CD4-positive, alpha-beta T cell treated with Interleukin-6 at 100 ng/mL for 8 hours (primary cell): ENCODE measurements at places on chromosomes 5 and 9.

GRCh38 chr5:139862803-139863202, 67.2 kb downstream of the PSD2 start:
- no peak for DNase-seq

GRCh38 chr9:35448496-35448895, 41.4 kb upstream of the RUSC2 start:
- no peak for DNase-seq

DNA sequence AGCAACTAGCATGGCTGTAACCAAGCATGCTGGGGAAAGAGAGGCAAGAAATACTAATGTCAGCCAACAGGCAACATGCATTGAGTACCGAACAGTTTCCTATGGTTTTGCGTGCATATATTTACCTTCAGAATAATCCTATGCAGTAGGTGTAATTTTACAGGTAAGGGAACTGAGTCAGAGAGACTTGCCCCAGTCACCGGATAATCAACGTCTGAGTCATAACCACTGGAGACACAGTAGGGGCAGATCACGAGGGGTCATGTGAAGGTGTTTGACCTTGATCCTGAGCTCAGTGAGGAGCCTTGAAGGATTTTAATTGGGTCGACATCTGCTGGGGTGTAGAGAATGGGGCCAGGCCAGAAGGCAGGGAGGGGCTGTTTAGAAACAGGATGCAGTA, 13.4 kb upstream of the TSC1 start:
- no peak for DNase-seq

DNA sequence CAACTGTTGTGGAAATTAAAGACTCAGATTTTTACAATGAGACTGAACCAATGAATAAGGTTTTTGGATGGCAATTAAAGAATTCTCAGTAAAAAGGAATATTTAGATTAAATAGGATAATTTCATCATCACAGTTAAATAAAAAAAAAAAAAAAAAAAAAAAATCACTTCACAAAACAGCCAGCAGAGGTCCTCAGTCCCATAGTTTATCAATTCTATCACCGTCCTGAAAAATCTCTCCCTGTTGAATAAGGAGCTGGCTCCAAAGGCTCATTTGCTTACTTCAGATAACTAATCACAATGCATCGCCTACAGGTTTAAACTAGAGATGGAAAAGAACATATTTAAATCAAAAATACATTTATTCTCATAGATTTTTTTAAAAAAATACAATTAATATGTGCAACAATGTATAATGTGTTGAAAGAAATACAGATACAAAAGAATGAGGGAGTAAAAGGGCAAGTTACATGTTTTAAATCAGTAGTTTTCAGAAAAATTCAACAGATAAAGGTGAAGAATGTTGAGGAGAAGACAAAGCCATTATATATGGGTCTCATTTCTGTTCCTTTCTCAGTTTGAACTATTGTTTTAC, 175.8 kb upstream of the CHD1 start:
- DNase-seq = peak; percentile 7

DNA sequence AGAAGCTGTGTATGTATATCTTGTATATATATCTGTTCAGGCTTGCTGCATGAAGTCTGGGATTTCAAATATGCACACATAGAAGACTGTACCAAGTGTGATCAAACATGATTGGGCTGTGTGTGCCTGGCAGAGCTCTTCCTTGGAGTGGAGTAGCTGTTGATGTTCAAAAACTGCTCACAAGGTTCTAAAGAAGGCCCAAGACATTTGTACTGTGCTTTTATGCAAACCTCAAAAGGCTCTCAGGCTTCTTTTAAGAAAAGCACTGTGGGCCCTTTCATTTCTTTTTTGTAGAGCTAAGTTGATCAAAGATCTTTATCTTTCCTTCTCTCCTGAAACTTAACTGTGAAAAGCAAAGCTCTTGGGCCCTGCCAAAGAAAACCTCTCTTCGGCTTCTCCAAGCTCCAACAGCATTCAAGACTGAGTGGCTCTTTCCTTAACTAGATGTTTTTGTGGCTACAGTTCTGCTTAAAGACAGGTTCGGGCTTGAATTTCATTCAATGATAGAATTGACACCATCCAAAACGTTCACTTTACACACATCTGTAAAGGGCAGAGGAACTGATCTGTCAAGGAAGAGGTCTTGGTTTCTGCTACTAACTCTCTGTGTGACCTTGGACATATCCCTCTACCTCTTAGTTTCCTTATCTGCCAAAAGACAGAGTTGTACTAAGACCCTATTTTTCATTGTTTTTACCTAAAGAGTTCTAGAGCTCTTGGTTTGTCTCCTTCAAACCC, 105.8 kb upstream of the IL6ST start:
- peak; percentile 31 for DNase-seq

DNA sequence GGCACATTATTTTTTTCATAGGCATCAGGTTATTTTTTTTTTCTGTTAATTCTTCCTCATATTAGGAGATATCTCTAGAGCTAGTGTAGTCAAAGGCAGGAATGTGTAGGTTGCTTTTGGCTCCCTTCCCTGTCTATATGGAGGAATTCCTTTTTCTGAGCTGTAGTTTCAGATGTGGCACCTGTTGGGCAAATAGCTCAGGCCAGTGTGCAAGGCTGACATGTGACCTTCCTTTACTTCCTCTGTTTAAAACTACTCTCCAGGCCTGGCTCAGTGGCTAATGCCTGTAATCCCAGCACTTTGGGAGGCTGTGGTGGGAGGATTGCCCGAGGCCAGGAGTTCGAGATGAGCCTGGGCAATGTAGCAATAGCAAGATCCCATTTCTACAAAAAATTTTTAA, 40.5 kb upstream of the KIAA1958 start:
- no peak for DNase-seq

DNA sequence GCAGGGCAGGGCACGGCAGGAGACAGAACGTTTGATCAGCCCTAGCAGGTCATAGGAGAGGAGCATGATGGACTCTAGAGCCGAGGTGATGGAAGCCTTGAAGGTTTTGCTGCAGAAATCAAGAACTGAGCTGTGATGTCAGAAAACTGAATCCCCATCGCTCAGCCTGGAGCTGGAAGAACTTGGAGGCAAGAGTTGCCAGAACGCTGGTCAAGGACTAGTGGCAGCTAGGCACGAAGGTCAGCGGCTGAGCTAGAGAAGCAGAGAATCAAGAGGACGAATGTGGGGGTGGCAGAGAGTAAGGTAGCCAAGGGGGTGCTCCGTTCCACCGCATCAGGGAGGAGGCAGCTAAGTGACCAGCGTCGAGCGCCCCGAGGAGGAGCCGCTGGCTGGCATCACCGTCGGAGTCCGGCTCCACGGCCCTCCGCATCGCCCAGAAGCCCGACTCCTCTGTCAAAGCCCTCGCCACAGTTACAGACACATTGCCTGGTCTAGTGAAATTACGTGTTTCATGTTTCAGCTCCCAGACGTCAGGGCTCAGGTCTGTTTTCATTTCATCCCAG, 1.2 kb upstream of the GALNT10 start:
- DNase-seq = no peak

DNA sequence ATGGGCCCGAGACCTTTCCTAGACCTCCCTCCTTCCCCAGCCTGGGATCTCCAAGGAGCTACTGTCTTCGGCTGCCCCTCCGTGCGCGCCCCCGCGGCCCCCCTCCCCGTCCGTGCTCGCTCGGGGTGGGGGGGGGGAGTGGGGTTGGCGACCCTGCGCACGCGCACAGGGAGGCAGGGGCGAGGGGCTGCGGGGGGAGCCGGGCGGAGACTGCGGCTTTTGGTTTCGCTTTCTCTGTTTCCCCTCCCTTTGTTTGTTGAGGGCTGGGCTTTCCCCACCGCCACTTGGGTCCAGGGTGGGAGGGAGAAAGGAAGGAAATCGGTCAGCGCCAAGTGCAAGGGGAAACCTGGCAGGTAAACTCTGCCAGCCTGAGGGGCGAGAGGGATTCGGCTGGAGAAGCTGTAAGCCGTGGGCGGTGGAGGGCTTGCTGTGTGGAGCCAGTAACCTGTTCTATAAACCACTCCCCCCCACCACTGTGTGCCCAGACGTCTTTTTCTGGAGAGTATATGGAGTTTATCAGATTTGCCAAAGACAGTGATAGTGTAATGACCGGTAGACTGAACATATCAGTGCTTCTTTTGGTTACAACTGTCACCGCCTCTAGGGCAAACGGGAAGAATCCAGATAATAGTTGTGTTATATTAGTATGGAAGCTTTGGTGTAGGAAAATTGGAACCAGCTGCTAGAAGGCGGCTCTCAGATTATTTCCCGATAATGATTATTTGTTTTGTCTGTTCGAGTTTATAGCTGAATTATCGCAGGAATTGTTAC, 684 bp downstream of the DNAJA1 start:
- peak; percentile 81 for DNase-seq

GRCh38 chr5:159017786-159018185, 81.9 kb downstream of the EBF1 start:
- DNase-seq = no peak

GRCh38 chr9:137314561-137315560, 12.8 kb upstream of the NRARP start:
- DNase-seq = peak; percentile 0

DNA sequence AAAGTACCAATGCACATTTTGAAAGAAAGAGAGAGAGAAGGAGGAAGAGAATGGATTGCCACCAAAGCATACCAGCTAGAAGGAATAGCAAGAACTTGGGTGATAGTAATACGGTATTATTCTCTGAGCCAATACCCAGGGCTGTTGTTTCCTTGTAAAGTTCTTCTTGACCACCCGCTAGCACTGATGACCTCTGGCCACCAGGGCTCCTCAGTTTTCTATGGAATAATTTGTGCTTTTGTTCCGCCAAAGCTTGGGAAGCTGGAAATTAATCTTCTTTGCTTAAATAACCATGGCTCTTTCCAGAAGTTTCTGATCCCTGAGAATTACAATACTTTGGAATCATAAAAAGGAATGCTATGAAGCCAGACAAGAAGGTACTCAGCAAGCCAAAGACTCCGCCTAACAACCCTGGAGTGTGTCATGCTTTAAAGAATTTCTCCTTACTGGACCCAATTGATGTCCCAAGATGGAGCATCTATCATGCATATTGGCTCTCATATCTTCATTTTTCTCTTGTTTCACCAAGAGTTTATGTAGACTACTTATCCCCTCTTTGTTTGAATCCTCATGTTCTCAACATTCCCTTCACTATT, 29.8 kb downstream of the OR2K2 start:
- no peak for DNase-seq

GRCh38 chr5:56377573-56377972, 144.4 kb upstream of the ANKRD55 start:
- no peak for DNase-seq

- DNase-seq = peak; percentile 77
Observed at GRCh38 chr5:181181650-181182565, 23.1 kb downstream of the TRIM7 start.

DNA sequence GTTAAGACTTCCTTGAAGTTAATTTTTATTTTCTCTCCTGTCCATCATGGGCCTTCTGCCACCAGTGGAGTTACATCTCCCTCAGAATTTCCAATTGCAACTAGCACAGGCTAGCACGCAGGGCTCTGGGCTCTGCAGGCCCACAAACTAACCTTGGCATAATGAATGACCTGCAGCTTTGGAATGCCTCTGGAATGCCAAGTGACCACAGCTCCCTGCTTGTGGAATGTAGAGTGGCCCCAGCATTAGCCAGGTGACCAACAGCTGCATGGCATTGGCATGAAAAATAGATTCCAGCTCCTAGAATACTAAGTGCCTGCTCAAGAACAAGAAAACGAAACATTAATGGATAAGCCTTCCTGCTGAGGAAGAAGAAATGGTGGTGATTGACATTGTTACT, 726.1 kb downstream of the BRINP1 start:
- no peak for DNase-seq

- DNase-seq = no peak
Observed at GRCh38 chr9:124292696-124293593, 35.2 kb downstream of the NEK6 start.

DNA sequence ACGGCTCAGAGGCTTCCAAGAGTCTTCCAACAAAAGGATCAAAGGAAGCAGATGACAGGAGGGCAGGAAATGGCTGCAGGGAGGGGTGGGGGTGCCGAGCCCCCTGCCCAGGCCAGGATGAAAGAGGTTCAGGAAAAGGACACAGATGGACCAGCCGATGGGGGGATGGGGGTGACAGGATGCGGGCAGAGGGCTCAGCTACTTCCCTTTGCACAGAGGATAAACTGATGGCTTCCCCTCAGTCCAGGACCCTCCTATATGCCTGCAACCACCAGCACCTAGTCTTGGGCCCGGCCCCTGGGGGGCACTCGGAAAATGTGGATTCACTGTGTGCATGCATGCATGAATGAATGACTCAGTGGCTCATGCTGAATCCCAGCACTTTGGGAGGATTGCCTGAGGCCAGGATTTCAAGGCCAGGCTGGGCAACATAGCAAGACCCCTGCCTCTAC, 148.2 kb downstream of the C9orf50 start:
- no peak for DNase-seq

- no peak for DNase-seq
Observed at GRCh38 chr5:155919126-155919525, 407.8 kb upstream of the SGCD start.

GRCh38 chr5:115461093-115461492, 83.5 kb downstream of the FEM1C start:
- no peak for DNase-seq

- DNase-seq = no peak
Observed at GRCh38 chr9:124212381-124213050, 45.2 kb upstream of the NEK6 start.

DNA sequence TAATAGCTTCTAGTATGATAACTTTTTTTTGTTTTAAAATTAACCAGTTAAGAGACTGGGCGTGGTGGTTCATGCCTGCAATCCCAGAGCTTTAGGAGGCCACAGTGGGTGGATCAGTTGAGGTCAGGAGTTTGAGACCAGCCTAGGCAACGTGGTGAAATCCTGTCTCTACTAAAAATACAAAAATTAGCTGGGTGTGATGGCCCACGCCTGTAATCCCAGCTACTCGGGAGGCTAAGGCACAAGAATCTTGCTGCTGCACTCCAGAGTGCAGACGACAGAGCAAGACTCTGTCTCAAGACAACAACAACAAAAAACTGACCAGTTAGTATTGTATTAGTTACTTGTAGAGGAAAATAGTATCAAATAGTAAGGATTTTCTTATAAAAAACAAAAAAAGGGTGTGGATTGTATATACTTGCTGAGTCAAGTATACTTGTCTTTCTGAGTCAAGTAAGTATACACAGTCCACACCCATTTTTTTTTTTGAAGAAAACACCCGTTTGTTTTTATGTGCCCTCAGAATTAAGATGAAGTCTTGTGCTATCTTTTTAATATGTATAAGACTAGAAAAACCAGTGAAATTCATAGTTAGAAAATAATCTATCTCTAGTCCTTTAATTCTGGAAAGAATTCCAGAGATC, 25.3 kb downstream of the UBAP1 start:
- no peak for DNase-seq

GRCh38 chr5:127186657-127187056, 103.9 kb upstream of the MEGF10 start:
- no peak for DNase-seq

DNA sequence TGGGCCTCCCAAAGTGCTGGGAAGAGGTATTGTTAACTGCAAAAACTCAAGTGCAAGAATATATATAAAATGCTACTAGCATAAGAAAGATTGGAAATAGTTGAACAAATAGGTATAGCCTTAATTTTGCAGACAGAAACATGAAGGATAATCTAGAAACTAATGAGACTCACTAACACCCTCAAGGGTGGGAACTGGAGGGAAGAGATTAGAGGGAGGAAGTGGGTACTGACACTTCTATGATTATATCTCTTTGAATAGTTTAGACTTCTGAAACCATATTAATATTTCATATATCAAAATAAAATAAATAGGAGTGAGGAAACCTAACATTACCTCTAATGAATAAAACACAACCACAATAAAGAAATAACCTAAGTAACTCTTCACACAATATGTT, 23.0 kb downstream of the AUH start:
- DNase-seq = no peak
